Suprapubic skin (tissue), 4 donors: ENCODE measurements at places on chromosomes 12 and 14. TPM values are rescaled to one million over a fixed set of nuclear protein-coding genes. Genes with fewer than 3 reads are reported as not detected.

DNA sequence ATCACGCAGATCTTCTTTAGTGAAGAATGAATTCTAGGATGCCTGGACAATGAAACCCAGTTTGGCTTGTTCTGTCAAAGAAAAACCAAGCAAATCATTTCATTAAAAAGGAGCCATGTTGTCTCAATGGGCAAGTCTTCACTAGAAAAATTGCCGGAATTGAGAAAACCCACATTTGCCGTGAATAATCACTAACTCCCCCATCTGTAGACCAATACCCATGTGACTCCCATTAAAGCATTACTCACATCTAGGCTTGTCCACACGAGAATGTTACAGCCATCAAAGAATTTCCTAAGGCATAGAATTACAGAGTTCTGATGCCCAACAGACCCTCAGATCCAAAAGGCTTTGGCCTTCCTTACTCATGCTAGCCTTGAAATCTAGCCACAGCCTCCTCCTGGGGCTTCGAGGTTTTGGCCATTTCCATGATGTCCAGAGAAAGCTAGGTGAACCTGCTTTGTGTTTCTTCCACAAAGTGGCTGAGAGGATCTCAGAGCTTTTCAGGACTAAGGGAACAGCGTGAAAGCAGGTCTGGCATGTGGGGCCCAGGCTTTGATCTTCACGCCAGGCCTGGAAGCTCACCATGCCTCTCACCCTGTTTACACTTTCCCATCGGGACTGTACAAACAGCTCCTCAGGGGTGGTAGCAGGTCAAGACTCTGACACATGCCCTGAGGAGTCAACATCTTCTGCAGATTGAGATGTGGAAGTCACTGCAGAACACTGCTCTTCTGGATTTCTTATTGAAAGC is 12.1 kb downstream of the SLC7A8 start:
- no peaks in the 10 kb centered on the region for H3K36me3 ChIP-seq
- peaks cover 3% of the 10 kb centered on the region for H3K27me3 ChIP-seq
- no peak overlapping the region for H3K27ac ChIP-seq
- H3K4me1 ChIP-seq, result peaks cover 30% of the 10 kb centered on the region
- DNase-seq, result no peak
- no peak overlapping the region for H3K4me3 ChIP-seq

DNA sequence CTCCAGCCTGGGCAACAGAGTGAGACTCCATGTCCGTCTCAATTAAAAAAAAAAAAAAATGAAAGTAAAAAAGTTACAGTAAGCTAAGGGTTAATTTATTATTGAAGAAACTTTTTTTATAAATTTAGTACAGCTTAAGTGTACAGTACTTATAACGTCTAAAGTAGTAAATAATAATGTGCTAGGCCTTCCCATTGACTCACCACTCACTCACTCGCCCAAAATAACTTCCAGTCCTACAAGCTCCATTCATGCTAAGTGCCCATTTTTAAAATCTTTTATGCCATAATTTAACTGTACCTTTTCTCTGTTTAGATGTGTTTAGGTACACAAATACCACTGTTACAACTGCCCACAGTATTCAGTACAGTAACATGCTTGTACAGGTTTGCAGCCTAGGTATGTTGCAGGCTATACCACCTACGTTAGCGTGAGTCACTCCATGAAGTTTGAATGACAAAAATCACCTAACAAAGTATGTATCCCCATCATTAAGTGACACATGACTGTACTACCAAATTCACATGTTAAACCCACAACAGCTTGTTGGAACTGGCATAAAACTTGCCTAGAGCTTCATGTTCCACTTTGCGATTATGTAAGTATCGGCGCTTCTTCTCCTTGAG is 10.7 kb downstream of the KANSL2 start:
- H3K27ac ChIP-seq, result no peak overlapping the region
- H3K36me3 ChIP-seq, result peaks cover 83% of the 10 kb centered on the region
- peaks cover 6% of the 10 kb centered on the region for H3K4me1 ChIP-seq
- H3K4me3 ChIP-seq, result no peak overlapping the region

- no peak overlapping the region for H3K4me3 ChIP-seq
- no peaks in the 10 kb centered on the region for H3K27me3 ChIP-seq
Measured at GRCh38 chr14:69424149-69424923, 25.8 kb downstream of the SLC39A9 start.

- H3K36me3 ChIP-seq, result no peaks in the 10 kb centered on the region
- no peaks in the 10 kb centered on the region for H3K4me1 ChIP-seq
- H3K4me3 ChIP-seq, result no peak overlapping the region
- H3K27me3 ChIP-seq, result no peaks in the 10 kb centered on the region
- DNase-seq, result no peak
Measured at GRCh38 chr12:80485222-80485987, 41.4 kb downstream of the PTPRQ start.

- H3K27ac ChIP-seq, result no peak overlapping the region
- no peaks in the 10 kb centered on the region for H3K36me3 ChIP-seq
- H3K4me1 ChIP-seq, result no peaks in the 10 kb centered on the region
- DNase-seq, result no peak
- H3K27me3 ChIP-seq, result no peaks in the 10 kb centered on the region
- H3K4me3 ChIP-seq, result no peak overlapping the region
Measured at GRCh38 chr12:11133816-11134215, 628 bp downstream of the TAS2R30 start.

GRCh38 chr12:11941606-11942337 is 129.0 kb upstream of the BCL2L14 start:
- H3K4me1 ChIP-seq, result peaks cover 3% of the 10 kb centered on the region
- no peaks in the 10 kb centered on the region for H3K36me3 ChIP-seq
- no peak overlapping the region for H3K27ac ChIP-seq
- no peak overlapping the region for H3K4me3 ChIP-seq

DNA sequence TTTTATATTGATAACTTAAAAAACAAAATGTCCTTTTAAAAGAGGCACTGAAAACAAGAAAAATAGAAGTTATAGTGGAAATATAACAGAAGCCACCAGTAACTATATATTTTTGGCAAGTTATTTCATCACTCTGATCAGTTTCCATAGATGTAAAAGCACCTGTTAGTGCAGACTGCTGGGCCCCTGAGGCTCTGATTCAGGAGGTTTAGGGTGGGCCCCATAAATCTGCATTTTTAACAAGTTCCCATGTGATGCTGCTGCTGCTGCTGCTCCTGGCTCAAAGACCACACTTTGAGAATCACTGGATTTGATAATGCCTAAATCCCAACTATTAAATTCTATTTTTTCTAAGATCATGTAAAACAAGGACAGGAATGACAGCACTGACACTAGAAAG is 251.1 kb downstream of the MED13L start:
- no peak overlapping the region for H3K4me3 ChIP-seq
- no peaks in the 10 kb centered on the region for H3K27me3 ChIP-seq
- no peaks in the 10 kb centered on the region for H3K4me1 ChIP-seq
- DNase-seq, result no peak

- H3K36me3 ChIP-seq, result no peaks in the 10 kb centered on the region
- H3K4me1 ChIP-seq, result no peaks in the 10 kb centered on the region
- H3K27ac ChIP-seq, result no peak overlapping the region
Measured at GRCh38 chr14:31527087-31527486, 34.1 kb upstream of the NUBPL start.

DNA sequence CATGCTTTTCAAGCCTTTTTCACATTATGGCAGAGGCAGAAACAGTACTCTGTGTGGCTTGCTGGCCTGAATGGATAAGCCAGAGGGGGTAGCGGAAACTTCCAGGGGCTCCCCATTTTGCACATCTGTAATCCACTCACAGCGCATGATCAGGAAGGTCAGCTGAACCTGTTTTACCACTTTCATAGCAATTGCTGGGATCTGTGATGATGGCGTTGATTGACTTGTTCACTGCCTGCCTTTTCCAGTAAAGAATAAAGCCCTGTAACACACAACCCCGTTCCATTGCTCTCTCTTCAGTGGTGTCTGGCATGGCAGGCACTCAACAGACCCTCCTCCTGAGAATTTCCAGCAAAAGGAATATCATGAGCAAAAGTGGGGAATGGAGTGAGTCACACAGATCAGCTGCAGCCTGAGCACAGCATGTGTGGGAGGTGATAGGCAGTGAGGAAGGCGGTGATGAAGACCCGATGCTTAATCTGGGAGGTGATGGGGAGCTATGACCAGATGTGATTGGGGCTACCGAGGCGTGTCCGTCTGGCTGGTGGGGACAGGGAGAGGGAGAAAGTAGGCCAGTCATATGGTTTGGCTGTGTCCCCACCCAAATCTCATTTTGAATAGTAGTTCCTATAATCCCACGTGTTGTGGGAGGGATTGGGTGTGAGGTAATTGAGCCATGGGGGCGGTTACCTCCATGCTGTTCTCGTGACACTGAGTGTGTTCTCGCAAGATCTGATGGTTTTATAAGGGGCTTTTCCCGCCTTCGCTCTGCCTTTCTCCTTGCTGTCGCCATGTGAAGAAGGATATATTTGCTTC is 44.7 kb upstream of the CHST11 start:
- DNase-seq, result no peak
- H3K4me3 ChIP-seq, result no peak overlapping the region
- H3K4me1 ChIP-seq, result no peaks in the 10 kb centered on the region
- no peaks in the 10 kb centered on the region for H3K27me3 ChIP-seq
- no peaks in the 10 kb centered on the region for H3K36me3 ChIP-seq

DNA sequence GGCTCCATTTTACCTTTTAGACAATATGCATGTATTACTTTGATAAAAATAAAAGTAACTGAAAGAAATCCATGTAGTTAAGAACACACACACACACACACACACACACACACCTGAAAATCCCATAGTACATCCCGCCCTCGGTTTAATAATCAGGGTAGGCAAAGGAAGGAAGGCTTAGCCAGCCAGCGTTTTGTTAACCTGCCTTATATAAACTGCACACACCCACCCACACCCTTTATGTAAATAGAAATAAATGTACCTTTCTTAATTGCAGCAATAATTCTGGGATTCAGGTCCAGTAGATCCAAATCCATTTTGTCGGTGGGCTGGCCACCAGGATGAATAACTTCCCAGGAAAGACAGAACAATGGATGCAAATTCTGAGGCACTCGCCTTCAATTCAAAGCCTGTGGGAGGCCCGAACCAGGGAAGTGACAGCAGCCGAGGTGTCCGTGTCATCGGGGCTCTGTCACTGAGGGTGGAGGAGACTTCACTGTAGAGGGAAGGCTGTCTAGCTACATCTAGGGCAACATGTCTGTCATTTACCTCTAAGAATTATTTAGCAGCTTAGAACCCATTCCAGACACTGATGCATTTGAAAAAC is 4.4 kb downstream of the XRCC3 start:
- H3K36me3 ChIP-seq, result peaks cover 19% of the 10 kb centered on the region
- H3K27me3 ChIP-seq, result no peaks in the 10 kb centered on the region
- no peak overlapping the region for H3K4me3 ChIP-seq
- DNase-seq, result no peak
- peaks cover 86% of the 10 kb centered on the region for H3K4me1 ChIP-seq
- peak overlapping the region; percentile 84 for H3K27ac ChIP-seq

- no peak overlapping the region for H3K4me3 ChIP-seq
- H3K4me1 ChIP-seq, result peaks cover 32% of the 10 kb centered on the region
- H3K27ac ChIP-seq, result no peak overlapping the region
- peaks cover 34% of the 10 kb centered on the region for H3K27me3 ChIP-seq
Measured at GRCh38 chr12:49541911-49542505, 3.2 kb downstream of the KCNH3 start.

- no peaks in the 10 kb centered on the region for H3K4me1 ChIP-seq
- no peaks in the 10 kb centered on the region for H3K36me3 ChIP-seq
- no peak overlapping the region for H3K27ac ChIP-seq
Measured at GRCh38 chr14:103372552-103373304, 12.5 kb upstream of the MARK3 start.

GRCh38 chr14:86038387-86039042 is 508.6 kb downstream of the FLRT2 start:
- H3K4me3 ChIP-seq, result no peak overlapping the region
- H3K27ac ChIP-seq, result no peak overlapping the region
- DNase-seq, result no peak

DNA sequence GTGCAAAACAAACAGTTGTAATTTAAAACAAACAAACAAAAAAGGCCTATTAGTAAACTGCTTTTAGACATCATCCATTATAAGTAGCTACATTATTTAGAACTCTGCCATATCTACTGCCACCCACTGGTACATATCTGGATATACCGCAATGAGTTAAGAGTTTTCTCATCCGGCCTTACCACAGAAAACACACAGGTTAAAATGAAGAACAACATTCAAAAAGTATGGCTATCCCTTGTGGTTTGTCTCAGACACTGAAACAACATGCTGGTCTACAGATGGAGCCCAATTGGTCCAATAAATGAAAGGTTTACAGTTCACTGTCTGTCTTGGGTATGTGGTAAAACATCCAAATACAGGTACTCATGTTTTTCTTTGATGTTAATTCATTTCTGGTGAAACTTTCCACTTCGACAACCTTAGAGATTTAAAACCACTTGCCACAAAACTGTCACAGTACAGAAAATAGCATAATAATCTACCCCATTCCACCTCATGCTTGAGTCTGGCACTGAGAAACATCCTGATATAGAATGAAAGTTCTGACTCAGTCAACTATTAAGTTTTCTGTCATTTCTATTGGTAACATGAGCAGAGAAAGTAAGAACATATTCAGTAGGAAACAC is 354.3 kb downstream of the CEP128 start:
- H3K36me3 ChIP-seq, result no peaks in the 10 kb centered on the region
- H3K27ac ChIP-seq, result no peak overlapping the region
- peaks cover 21% of the 10 kb centered on the region for H3K4me1 ChIP-seq
- no peaks in the 10 kb centered on the region for H3K27me3 ChIP-seq

- no peak overlapping the region for H3K27ac ChIP-seq
- peaks cover 5% of the 10 kb centered on the region for H3K4me1 ChIP-seq
- peaks cover 87% of the 10 kb centered on the region for H3K36me3 ChIP-seq
- no peak overlapping the region for H3K4me3 ChIP-seq
- no peaks in the 10 kb centered on the region for H3K27me3 ChIP-seq
Measured at GRCh38 chr12:112180422-112180821, 55.1 kb downstream of the TRAFD1 start.

- H3K27me3 ChIP-seq, result no peaks in the 10 kb centered on the region
- DNase-seq, result no peak
- no peak overlapping the region for H3K4me3 ChIP-seq
Measured at GRCh38 chr14:51478175-51478621, 173.5 kb upstream of the FRMD6 start.

DNA sequence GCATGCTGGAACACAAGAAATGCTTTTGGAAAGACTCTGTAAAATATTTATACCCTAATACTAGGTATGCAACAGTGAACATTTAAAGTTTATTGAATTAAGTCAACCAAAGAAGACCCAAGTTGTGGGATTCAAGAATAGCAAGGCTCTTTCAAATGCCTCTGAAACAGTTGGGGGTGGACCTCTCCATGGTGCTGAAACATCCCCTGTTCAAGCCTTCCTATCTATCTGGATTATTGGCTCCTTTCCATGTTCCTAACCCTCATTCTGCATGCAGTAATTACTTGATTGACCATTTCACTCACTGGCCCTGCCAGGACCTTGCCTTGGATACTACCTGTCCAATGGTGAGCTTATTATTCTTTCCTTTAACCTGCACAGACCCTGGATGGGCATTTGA is 349.7 kb downstream of the NRXN3 start:
- no peak overlapping the region for H3K27ac ChIP-seq
- H3K27me3 ChIP-seq, result no peaks in the 10 kb centered on the region
- DNase-seq, result no peak
- no peak overlapping the region for H3K4me3 ChIP-seq

Gene DCN
- 584 TPM for total RNA-seq

Gene APOF
- not detected for total RNA-seq

Gene CKB
- total RNA-seq, result 107 TPM
